ENCODE measurements at places on chromosomes 12 and 14.

DNA sequence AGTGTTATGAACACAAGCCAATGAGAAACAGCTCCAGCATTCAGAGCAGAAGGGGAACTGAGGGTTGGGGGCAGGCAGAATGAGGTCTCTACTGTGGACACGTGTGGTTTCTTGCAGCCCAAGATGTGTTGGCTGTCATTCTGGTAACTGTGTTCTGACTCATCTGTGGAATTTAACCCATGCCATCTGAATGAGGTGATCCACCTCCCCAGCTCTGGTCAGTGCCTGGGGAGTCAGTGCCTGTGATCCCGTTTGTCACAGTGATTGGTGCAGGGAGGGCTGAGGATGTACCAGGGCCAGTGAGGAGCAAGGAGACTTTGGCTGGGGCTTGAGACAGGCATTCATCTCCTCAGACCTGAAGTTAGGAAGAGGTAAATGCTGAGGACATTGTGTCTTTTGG, 216.8 kb downstream of the MSRB3 start:
- no peak for DNase-seq

GRCh38 chr14:56085471-56085870, 32.7 kb upstream of the PELI2 start:
- DNase-seq = no peak

DNA sequence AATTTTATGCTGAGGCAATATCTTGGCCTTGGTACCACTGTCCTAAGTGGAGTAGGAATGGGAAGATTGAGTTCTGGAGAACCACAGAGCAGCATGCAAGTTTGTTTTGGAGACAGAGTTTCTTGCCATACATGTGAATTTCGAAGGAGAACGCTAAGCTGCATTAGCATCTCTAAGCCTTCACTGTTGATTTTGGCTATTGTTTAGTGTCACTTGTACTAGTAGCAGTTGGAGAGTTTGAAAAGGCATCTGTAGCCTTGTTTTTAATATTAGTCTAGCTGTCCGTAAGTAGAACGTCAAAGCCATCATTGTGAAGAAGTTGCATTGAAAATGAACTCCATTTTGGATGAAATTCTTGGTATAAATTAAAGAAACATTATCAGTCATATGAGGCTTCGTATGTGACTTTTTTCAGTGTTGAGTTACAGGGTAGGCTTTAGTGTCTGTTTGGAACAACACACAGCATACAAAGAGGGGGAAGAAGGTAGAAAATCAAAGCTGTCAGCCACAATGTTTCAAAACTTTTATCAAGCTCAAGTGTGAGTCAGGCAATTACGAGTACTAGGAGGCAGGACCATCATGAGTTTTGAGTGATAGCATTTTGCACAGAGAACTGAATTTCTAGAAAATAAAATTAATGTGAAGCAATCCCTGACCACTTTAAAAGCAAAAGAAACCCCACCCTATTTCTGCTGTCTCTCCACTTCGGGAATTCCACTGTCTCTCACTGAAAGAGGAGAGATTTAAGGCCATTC, 70.2 kb upstream of the NAV3 start:
- DNase-seq = no peak

GRCh38 chr14:95043314-95043713, 114.0 kb downstream of the DICER1 start:
- DNase-seq = no peak

GRCh38 chr12:21518451-21518850, 7.6 kb upstream of the SPX start:
- DNase-seq = no peak

GRCh38 chr14:73567358-73567757, 1.7 kb upstream of the ACOT2 start:
- no peak for DNase-seq

Measured in BE2C (cell line).